Ovary (tissue), 10 donors: ENCODE measurements at places on chromosomes 7 and 10. TPM values are rescaled to one million over a fixed set of nuclear protein-coding genes. Genes with fewer than 3 reads are reported as not detected.

Gene ZNF804B
- total RNA-seq, result 0.28 TPM

Gene FBXL13
- total RNA-seq, result 5.5 TPM

GRCh38 chr10:1291178-1292090 lies 235.2 kb downstream of the WDR37 start:
- no peaks in the 10 kb centered on the region for H3K36me3 ChIP-seq
- no peak overlapping the region for H3K4me3 ChIP-seq
- H3K27me3 ChIP-seq, result no peaks in the 10 kb centered on the region

DNA sequence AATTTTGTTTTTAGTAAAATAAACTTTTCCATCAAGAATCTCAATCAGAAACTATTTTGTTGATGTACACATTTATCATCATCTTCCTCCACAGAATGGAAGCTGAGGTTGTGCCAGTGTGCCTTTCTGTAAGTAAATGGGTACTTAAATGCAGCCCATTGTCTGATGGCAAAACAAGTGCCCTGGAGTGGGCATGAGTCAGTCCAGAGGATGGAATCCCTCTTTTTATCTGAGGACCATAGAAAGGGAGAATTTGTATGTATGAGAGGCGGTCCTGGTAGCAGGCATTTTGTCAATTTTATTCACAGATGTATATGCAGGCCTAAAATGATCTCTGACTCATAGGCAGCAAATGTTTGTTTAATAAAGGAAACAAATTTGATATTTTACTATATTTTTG lies 102.1 kb upstream of the MAGI2 start:
- no peak for DNase-seq
- H3K36me3 ChIP-seq, result no peaks in the 10 kb centered on the region
- no peak overlapping the region for H3K4me3 ChIP-seq

- H3K27me3 ChIP-seq, result peaks cover 3% of the 10 kb centered on the region
- H3K4me1 ChIP-seq, result no peaks in the 10 kb centered on the region
- no peak for DNase-seq
- H3K27ac ChIP-seq, result no peak overlapping the region
Observed at GRCh38 chr7:54189330-54189729, 352.8 kb upstream of the VSTM2A start.

DNA sequence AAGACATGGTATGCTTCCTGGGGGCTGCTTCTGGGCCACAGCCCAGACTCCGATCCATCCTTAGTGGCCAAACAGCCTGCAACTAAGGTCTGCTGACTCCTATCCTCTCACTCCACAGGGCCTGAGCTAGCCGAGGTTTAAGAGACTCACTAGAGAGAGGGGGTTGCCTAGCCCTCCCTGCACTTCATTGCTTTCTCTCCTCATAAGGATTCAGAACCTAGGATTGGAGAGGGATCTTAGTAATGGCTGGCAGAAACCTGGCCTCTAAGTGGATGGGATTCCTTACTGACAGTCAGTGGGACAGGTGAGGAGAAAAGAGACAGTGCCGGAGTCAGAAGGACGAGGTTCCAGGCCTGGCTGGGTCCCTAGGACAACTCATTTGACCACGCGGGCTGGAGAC lies 8.2 kb upstream of the DDIT4 start:
- DNase-seq, result no peak
- no peak overlapping the region for H3K4me3 ChIP-seq
- H3K27me3 ChIP-seq, result no peaks in the 10 kb centered on the region
- no peaks in the 10 kb centered on the region for H3K36me3 ChIP-seq
- H3K4me1 ChIP-seq, result peaks cover 5% of the 10 kb centered on the region

- H3K27ac ChIP-seq, result no peak overlapping the region
- no peak overlapping the region for H3K4me3 ChIP-seq
- DNase-seq, result no peak
- no peaks in the 10 kb centered on the region for H3K36me3 ChIP-seq
Observed at GRCh38 chr10:103759100-103759781, 96.1 kb downstream of the SH3PXD2A start.

- no peak overlapping the region for H3K4me3 ChIP-seq
- H3K27me3 ChIP-seq, result no peaks in the 10 kb centered on the region
- DNase-seq, result no peak
- no peak overlapping the region for H3K27ac ChIP-seq
- no peaks in the 10 kb centered on the region for H3K36me3 ChIP-seq
- H3K4me1 ChIP-seq, result no peaks in the 10 kb centered on the region
Observed at GRCh38 chr7:87404674-87405073, 59.2 kb downstream of the CROT start.

- H3K4me1 ChIP-seq, result no peaks in the 10 kb centered on the region
- DNase-seq, result no peak
- H3K27me3 ChIP-seq, result no peaks in the 10 kb centered on the region
- no peak overlapping the region for H3K4me3 ChIP-seq
Observed at GRCh38 chr10:51007781-51008180, 66.5 kb upstream of the PRKG1 start.
